Activated CD4-positive, alpha-beta T cell treated with anti-CD3 and anti-CD28 coated beads, Interleukin-2, amount 10 ng/mL, durations not matched to agents 24 days and 14 days (primary cell): ENCODE measurements at places on chromosomes 16 and 17. TPM values are rescaled to one million over a fixed set of nuclear protein-coding genes. Genes with fewer than 3 reads are reported as not detected.

DNA sequence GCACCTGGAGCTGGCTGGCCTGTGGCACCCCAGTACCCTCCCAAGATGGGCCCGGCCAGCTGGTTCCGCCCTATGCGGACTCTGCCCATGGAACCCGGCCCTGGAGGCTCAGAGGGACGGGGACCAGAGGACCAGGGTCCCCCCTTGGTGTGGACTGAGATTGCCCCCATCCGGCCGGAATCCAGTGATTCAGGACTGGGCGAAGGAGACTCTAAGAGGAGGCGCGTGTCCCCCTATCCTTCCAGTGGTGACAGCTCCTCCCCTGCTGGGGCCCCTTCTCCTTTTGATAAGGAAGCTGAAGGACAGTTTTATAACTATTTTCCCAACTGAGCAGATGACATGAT lies 12.0 kb downstream of the TBX21 start:
- H3K36me3 ChIP-seq: peaks cover 50% of the 10 kb centered on the region
- DNase-seq: no peak
- H3K4me1 ChIP-seq: peaks cover 27% of the 10 kb centered on the region
- no peaks in the 10 kb centered on the region for H3K27me3 ChIP-seq

The VTN gene
- 0.23 and 0.24 TPM in 2 replicates for total RNA-seq

DNA sequence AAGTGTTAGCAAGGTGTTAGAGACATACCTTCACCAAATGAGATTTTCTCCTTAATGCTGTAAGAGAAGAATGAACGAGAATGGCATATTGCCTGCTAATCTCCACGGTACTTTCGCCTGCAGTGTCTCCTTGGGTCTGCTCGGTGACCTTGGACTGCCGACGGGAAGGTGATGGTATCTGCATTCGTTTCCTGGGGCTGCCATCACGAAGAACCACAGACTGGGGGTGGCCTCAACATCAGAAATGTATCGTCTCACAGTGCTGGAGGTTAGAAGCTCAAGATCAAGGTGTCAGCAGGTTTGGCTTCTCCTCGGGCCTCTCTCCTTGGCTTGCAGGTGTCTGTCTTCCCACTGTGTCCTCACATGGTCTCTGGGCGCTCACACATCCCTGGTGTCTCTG lies 86.3 kb upstream of the TNRC6C start:
- peaks cover 11% of the 10 kb centered on the region for H3K36me3 ChIP-seq
- H3K4me1 ChIP-seq: peaks cover 28% of the 10 kb centered on the region
- DNase-seq: no peak
- peaks cover 23% of the 10 kb centered on the region for H3K27me3 ChIP-seq

DNA sequence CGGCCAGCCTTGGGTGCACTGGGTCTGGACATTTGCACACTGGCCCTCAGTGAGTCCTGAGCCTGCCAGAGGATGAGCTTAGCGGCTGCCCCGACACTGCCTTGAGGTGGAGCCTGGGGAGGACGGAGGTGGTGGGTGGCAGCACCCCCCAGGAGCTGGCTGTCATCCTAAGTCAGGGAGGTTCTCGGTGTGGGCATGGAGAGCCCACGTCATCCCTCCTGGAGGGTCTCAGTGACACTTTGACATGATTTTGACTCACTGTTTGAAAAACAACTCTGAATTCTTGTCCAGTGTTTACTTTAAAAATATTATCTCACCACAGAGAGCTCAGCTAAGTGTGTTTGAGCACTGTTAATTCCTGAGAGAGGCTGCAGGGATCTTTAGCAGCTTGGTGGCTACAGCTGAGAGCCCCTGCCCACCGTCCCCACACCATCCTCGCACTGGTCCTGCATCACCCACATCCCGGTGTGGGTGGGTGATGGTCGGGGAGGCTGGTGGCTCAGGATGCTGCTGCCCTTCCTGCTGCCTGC lies 63.1 kb downstream of the BANP start:
- no peak for DNase-seq
- H3K27ac ChIP-seq: no peak overlapping the region
- H3K4me1 ChIP-seq: peaks cover 3% of the 10 kb centered on the region
- H3K27me3 ChIP-seq: no peaks in the 10 kb centered on the region
- peaks cover 6% of the 10 kb centered on the region for H3K36me3 ChIP-seq

DNA sequence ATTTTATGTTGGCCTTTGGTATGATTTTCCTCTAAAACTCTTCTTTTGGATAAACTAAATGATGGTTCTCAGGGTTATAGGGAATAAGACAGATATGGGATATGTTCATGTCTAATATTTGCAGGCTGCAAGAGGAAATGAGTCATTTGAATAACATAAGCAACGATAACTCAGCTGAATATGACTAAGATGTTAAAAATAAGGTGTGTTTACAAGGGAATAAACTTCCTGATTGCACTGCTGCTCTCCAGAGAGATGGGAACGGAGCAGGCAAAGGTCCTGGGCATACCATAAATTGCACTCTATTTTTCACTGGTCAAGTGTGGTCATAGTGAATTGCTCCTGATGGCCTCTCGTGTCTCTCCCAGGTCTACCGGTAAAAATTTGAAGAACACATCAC lies 666.2 kb downstream of the TOX3 start:
- H3K27me3 ChIP-seq: no peaks in the 10 kb centered on the region
- H3K36me3 ChIP-seq: no peaks in the 10 kb centered on the region
- no peak overlapping the region for H3K27ac ChIP-seq
- no peaks in the 10 kb centered on the region for H3K4me1 ChIP-seq
- H3K4me3 ChIP-seq: no peak overlapping the region

GRCh38 chr17:81258292-81258691 lies 19.2 kb downstream of the NDUFAF8 start:
- no peak for DNase-seq
- no peak overlapping the region for H3K4me3 ChIP-seq
- no peaks in the 10 kb centered on the region for H3K27me3 ChIP-seq

The CCDC200 gene
- 0.65 and 0.92 TPM in 2 replicates for total RNA-seq

The PIRT gene
- total RNA-seq: not detected in 2 replicates

DNA sequence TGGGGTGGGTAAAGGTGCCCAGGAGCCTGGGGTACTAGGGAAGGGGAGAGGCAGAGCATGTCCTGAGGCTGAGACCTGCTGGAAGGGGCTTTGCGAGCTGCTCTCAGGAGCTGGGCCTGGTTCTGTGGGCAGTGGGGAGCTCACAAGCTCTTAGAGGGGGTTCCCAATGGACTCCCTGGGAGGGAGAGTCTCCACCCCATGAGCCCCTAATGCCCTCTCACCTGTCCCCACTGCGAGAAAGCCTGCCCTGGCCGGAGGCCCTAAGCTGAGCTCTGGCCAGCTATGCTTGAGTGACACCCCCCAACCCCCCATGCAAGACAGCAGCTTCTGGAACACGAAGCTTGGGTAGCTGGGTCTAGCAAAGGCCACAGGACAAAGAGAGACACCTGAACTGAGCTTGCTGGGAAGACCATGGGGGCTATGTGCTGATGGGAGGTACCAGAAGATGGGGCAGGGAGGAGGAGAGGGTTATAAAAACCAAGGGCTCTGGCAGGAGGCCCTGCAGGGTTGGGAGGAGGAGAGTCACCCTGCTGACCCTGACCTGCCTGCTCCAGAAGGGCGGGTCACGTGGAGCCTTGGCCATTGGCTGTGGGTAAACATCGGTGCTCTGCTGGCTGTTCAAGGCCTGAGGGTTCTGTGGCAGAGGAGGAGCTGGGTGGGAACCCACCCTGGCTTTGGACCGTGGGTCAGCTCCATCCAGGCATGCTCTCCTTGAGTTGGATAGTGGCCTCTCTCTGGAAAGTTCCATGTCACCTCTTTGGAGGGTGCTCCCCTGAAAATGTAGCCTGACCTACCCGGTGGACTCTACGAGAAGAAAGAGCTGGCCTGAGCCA lies 106.7 kb downstream of the RAB11FIP4 start:
- no peaks in the 10 kb centered on the region for H3K27me3 ChIP-seq
- H3K4me3 ChIP-seq: no peak overlapping the region
- DNase-seq: no peak
- peaks cover 39% of the 10 kb centered on the region for H3K4me1 ChIP-seq

The EFTUD2 gene
- total RNA-seq: 244 and 262 TPM in 2 replicates

DNA sequence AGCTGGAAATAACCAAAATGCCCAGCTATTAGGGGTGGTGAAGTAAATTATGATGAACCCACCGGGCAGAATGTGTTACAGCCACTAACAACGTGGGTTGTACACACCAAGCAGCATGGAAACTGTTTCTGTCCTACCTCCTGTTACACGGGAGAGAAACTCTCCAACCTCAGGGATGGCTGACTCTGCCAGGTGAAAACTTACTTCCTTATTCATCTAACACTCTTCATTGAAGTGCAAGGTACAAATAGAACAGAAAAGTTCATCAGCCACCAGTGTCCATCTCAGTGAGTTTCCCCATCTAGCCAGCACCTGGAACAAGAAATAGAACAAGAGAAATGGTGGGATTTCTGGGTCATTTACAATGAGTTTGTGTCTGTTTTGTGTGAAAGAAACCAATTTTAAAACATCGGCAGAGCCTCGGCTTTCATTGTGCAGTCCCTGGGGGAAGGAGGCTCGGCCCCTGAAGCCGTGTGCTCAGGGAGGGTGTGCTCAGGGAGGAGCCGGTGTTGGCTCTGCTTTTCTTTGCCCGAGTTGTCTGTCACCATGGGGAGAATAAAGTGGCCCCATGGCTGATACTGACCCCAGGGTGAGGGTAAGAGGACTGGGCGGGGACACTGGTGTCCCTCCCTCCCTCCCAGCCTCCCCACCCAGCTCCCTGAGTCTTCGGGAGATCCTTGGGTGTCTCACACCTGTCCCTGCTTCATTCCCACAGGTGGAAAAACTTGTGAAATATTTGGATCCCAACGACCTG lies 39.8 kb downstream of the RAB11FIP4 start:
- peaks cover 24% of the 10 kb centered on the region for H3K27me3 ChIP-seq
- H3K4me1 ChIP-seq: peaks cover 14% of the 10 kb centered on the region
- no peaks in the 10 kb centered on the region for H3K36me3 ChIP-seq
- no peak overlapping the region for H3K4me3 ChIP-seq
- no peak for DNase-seq
- H3K27ac ChIP-seq: no peak overlapping the region

- DNase-seq: peak; percentile 2
- no peaks in the 10 kb centered on the region for H3K27me3 ChIP-seq
- peaks cover 2% of the 10 kb centered on the region for H3K36me3 ChIP-seq
- H3K4me3 ChIP-seq: no peak overlapping the region
Measured at GRCh38 chr17:31171701-31172100, 76.9 kb downstream of the NF1 start.
